Posterior vena cava (tissue), 2 donors: ENCODE measurements at places on chromosomes 3 and 15.

DNA sequence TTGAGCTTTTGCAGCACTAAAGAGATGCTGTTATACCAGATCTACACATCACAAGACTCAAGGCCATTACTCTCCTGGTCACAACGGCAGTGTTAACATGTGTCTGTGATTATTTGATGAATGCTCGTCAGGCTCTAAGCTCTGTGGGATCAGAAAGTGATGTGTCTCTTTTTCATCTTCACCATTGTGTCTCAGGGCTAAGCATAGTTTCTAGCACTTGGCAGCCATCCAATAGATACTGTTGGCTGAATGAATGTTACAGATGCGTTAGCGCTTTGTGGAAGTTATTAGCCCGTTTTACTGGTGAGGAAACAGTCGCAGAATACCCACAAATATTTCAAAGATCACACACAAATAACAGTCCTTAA lies 1.2 kb upstream of the FAM81A start:
- DNase-seq: no peak

- DNase-seq: no peak
These were observed 104.7 kb upstream of the CMC1 start for GRCh38 chr3:28136607-28137216.

- no peak for DNase-seq
These were observed 166.6 kb downstream of the TIGIT start for GRCh38 chr3:114460459-114460858.

GRCh38 chr3:192802957-192803899 lies 75.9 kb upstream of the FGF12 start:
- no peak for DNase-seq

- no peak for DNase-seq
These were observed 297.4 kb upstream of the GBE1 start for GRCh38 chr3:82058809-82059208.

- DNase-seq: no peak
These were observed 118.6 kb downstream of the ANO10 start for GRCh38 chr3:43503067-43503728.

GRCh38 chr3:147393261-147393942 lies 12.9 kb downstream of the ZIC4 start:
- DNase-seq: no peak

GRCh38 chr3:184620475-184621119 lies 59.0 kb downstream of the EPHB3 start:
- no peak for DNase-seq

- DNase-seq: no peak
These were observed 36.2 kb downstream of the SEMA5B start for GRCh38 chr3:122991236-122991985.

DNA sequence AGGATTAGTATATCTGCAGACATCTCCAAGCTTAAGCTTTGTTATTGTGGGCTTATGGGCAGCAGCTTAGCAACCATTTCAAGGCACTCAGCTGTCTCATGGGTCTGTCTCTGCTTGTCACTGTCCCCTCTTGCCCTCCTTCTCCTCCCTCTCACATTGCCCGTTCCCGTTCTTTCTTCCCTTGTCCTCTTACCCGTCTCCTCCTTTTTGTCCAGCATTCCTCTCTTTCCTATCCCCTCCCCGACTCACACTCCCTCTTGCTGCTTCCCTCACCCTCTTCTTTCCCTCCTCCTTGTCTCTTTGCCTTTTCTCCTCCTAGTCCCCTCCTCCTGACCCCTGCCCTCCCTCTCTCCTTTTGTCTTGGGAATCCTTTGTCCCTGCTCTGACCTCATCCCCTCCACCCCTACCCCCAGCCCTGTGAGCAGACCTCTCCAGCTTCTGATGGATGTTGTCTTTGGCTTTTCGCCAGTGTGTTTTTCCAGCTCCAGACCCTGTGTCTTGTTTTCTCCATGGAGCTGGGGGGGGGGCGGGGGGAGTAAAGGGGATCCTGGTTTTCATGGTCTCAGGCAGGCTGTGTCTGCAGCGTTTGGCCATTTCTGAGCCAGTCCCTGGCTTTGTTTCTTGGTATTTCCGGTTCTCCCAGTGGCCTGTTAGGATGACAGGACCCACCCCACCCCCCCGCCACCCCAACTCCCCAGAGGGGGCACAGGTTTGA lies 47.9 kb upstream of the TRAK1 start:
- no peak for DNase-seq

- DNase-seq: no peak
These were observed 27.0 kb upstream of the CSPG5 start for GRCh38 chr3:47605652-47606051.

DNA sequence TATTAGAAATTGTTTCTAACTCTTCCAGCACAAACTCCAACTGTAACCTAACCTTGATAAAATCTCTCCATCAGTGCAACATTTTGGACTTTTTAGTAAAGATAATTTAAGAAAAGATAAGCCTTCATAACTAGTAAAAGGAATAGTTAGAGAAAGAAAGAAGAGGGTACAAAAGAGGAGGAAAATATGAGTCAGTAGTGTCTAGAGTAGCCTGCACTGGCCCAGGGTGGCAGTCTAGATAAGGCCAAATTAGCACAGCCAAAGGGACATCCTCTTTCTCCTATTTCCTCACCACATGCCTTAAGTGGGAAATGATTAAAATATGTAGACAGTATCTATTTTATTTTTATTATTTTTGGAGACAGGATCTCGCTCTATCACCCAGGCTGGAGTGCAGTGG lies 3.7 kb downstream of the PROS1 start:
- no peak for DNase-seq

DNA sequence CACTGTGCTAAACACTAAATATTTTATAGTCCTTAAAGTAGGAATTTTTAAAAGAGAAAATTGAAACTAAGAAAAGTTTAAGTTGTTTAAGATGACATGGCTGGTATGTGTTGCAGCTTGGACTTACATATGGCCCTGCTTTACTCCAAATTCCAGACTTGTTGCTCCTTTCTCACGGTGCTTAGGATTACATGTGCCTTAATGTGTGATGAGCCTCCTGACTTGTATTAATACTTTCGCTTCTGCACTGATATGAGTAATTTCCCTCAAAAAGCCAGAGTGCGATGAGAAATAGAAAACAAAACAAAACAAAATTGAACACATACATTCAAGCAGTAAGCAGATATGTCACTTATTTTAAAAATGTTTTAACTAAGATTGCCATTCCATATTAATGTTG lies 250.2 kb downstream of the VGLL3 start:
- no peak for DNase-seq

DNA sequence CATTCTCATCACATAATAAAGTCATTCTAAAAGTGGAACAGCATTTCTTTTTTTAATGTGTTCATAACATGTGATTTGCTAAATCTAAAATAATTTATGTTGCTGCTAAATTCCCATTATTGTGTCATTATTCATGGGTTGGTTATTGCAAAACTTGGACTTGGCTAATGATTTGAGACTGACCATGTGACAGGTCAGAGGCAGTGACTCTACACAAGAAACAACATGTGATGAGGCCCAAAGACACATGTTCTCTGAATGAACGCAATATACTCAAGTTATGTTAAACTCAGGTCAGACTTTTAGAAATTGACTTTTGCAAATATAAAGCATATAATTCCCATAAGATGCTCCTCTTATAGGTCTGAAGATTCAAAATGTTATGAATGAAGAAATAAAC lies 566.1 kb downstream of the TBL1XR1 start:
- DNase-seq: no peak

DNA sequence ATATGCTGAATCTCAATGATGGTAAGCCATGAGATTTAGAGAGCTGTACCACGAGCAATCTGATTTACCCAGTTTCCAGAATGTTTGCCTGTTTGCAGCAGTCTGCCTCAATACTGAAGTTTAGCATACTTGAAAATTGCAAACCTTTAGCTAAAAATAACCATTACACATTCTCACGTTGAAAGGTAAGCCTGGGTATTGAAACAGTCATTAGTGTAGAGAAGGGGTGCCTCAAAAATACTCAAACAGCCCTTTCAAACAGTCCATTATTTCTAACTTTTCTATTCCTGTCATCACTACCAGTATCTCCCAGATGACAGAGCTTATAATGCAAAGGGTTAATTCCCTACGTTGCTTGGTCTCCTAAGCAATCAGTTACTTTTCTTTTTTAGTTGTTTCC lies 111.8 kb upstream of the MBNL1 start:
- DNase-seq: no peak

GRCh38 chr15:76991048-76991447 lies 3.9 kb upstream of the PSTPIP1 start:
- no peak for DNase-seq

DNA sequence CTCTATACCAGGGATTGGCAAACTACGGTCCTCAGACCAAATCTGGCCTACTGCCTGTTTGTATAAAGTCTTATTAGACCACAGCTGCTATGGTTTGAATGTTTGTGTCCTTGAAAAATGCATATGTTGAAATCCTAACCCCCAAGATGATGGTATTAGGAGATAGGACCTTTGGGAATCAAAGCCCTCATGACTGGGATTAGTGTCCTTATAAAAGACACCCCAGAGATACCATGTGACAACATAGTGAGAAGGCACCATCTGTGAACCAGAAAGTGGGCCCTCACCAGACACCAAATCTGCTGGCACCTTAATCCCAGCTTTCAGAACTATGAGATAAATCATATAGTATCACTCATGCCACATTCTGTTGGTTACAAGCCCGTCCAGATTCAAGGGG lies 7.4 kb downstream of the HMCES start:
- DNase-seq: no peak

DNA sequence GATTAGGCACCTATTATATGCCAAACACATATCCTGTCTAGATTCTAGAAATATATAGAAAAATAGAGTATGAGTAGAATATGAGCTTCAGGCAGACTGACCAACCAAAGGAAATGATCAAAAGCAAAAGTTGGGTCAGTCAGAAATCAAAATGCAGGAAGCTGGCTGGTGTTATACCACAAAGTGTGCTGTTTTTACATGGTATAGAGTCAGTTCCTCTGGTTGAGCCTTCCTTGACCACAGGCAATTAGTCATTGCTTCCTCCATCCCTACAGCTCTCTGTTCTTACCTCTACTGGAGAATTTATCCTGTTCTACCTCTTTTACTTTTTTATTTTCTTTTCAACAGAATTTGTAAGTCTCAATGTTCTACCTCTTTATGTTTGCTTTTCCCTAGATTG lies 149.8 kb downstream of the TMCO5A start:
- no peak for DNase-seq

DNA sequence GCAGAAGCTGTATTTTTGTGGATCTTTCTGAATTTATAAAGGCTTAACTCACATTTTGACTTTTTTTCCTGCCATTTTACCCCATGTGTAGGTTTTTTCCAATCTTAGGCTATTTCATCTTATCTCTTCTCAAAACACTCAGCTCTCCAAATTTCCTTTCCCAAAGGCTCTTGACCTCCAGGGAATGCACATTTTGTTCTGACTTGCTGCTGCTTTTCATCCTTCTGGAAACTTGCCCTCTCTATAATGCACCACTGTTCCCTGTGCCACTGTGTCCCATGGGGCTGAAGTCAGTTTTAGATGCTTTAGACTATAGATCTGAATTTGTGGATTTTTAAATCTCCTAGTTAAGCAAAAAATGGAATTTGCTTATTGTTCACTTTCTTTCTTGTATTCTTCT lies 9.1 kb downstream of the PYDC2 start:
- no peak for DNase-seq

GRCh38 chr15:64774629-64775493 lies 528 bp downstream of the RBPMS2 start:
- DNase-seq: no peak

DNA sequence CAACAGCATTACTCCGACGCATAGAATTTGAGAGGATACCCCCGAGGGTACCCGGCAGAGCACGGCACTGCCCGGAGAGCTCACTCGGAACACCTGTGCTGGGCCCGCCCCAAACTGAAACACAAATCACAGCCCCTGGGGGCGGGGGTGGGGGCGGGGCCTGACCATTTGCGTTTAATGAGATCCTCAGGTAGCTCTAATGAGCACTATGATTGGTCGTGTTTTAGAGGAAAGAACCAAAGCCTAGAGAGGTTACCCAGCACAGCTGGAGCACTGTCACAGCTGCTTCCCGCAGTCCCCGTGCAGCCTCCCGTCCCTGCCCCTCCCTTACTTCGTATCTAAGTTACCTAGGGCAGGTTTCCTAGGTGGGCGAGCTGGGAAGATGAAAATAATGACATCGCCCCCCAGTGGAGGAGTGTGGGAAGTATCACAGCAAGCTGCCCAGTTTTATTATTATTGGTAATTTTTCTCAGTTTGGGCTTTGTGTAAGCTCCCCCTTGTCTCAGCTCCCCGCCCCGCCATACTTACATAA lies 187.1 kb downstream of the PDE8A start:
- no peak for DNase-seq

DNA sequence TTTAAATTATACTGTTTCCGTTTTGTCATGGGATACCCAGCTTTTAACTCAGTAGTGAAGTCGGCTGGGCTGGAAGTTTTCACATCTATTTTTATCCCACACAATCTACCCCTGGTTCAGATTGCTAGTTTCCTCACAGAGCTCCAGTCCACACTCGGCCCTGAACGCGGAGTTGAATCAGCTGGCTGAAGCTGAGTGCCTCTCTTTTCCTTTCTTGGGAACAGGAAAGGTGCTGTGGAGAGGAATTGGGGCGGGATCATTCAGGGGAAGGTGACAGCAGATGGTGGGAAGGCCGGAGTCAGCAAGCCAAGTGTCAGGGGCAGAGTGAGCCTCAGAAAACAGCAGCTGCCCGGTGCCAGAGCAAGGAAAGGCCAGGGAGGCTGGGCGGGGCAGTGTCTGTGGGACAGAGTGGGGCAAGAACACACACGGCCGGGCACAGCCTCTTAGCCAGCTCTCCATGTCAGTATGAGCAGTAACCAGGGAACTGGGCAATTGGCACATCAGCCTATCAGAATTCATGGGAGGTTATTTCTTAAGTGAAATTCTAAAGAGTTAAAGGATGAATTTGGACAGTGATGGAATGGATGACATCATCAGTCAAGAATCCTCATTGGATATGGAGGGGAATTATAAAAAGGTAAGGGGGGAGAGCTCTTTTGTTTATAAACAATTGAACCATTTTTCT lies 135.7 kb upstream of the IL12A start:
- peak; percentile 82 for DNase-seq

- no peak for DNase-seq
These were observed 5.5 kb downstream of the IQSEC1 start for GRCh38 chr3:13067778-13068177.

DNA sequence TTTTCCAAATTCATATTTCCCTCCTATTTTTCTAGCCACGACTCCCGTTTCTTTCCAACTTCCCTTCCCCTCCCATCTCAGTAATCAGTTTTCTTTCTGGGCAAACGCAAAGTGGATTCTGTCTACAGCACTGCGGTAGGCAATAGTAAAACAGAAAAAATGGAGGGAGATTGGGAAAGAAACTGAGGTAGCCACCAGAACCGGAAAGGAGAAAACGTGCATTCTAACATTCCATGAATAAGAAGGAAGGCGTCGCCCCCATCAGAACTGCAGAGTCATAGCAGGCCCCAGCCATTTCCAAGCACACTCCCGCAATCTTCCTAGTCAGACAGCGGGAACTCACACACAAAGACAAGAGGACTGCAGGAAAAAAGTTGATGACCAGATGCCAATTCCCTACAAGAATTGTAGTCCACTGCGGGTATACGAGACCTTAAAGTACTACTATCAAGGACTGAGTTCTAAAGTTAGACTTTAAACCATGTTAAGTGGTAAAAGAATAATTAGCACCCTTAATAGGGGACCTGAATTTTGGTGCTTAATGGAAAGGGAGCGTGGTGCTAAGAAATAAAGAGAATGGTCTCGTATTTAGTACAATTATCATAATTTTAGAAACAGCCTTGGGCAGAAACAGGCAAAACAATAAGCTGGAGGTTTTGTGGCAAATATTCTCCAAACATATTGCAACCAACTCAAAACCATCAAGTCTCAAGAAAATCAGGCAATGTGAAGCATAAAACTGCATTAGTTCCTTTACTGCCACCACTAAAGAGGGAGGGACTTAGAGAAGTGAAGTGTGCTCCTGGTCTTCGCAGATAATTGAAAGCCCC lies 1.4 kb downstream of the PFN2 start:
- peak; percentile 67 for DNase-seq
